Activated CD4-positive, alpha-beta T cell treated with anti-CD3 and anti-CD28 coated beads for 24 hours (primary cell): ENCODE measurements at places on chromosomes 5 and 9.

DNA sequence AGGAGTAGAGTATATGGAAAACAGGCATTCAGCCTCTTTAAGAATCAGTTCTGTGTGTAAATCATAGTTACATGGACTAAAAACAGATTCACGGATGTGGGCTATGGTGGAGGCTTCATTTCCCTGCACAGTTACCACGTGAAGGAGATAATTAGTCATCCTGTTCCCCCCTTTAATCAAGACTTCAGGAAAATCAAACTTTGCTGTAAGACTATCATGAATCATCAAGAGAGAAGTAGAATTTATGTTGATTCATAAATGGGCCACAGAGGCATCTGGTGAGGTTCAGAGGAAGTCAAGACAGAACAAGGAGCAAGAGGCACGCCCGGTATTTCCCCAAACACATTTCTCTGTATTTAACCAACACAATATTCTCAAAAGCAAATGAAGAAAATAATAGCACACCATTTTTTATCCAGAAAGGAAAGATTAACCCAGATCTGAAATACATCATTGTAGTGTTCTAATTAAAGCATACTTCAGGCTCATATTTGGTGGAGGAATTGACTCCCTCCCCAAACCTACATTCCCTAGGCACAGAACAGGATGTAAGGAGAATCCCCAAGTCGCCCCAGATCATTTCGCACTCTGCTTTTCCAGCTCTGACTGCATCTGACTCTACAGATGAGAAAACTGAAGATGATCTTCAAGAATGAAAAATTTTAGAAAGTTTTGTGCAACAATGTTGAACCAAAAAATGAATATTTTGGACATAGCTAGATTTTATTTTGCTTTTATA, 175.8 kb upstream of the GAS1 start:
- no peak for DNase-seq

DNA sequence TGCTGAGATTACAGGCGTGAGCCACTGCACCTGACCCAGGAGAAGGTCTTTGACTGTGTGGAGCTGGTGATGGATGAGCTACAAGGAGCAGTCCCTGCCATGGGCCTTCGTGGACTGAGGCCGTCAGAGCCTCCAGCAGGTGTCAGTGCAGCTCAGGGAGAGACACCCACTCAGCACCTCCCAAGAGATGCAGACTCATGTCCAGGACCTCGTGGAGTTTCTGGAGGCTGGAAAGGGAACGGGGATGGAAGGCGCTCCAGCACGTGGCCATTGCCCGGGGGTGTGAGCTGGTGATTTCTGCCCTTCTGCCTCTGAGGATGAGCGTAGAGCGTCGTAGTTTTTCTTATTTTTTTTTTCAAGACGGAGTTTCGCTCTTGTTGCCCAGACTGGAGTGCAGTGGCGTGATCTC, 9.5 kb downstream of the TOR4A start:
- no peak for DNase-seq

DNA sequence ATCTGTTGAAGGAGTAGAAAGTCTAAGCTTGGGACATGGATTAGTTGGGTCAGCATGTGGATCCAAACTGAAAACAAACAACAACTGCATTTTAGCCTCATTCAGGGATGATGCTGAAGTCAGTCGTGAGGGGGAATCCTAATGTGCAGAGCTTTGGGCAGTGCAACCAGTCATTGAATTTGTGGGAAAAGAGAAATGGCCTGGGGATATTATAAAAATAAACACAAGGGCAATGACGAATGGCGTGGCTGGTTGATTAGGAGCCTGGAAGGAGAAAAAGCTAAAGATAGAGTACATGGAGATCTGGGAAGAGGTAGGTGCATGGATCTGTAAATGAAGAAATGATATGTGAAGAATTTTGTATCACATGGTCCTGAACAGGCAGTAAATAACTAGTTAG, 477.6 kb downstream of the TLE1 start:
- DNase-seq = no peak

GRCh38 chr5:142145106-142145900, 36.7 kb downstream of the NDFIP1 start:
- peak; percentile 52 for DNase-seq

GRCh38 chr9:132646726-132647125, 23.1 kb downstream of the DDX31 start:
- no peak for DNase-seq

DNA sequence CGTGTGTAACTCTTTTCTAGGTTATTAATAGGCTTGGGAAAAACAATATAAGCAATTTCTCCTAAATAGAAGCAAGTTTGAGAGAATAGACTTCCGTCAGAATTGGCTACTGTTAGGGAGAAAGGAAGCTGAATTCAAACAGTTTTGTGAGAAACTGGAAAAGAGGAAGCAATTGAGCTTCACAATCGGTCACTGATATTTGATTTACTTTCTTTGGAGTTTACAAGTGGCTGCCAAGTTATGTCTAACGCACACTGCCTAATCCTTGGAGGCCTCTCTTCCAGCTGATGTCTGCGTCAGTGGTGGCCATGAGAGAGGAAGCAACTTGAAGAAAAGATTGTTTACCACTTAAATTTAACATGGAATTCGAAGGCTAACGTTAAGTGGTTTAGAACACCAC, 319.5 kb downstream of the ADGRV1 start:
- DNase-seq = no peak

GRCh38 chr5:180334176-180334575, 19.0 kb downstream of the GFPT2 start:
- no peak for DNase-seq

DNA sequence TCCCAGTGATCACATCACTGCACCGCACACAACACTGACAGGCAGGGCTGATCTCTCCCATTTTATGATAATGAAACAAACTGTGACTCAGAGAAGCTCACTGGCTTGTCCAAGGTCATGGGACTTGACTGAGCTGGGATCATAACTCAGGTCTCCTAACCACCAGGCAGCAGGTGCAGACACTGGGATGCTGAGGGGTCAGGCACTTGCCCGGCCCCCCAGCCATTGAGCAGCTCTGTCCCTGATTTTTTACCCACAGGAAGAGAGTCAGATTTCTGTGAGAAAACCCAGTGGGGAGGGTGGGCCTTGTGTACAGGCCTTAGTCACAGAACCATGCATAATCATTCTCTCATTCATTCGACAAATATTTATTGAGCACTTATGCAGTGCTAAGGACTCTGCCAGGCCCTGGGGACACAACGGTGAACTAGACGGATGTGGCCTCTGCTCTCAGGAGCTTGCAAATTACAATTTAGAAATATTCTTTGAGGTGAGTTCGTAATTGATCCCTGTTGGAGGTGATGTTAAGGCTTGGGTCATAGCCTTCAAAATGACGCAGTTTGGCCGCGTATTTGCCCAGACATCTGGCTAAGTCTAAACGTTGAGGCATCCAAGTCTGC, 54.5 kb upstream of the TGFBR1 start:
- DNase-seq = no peak

DNA sequence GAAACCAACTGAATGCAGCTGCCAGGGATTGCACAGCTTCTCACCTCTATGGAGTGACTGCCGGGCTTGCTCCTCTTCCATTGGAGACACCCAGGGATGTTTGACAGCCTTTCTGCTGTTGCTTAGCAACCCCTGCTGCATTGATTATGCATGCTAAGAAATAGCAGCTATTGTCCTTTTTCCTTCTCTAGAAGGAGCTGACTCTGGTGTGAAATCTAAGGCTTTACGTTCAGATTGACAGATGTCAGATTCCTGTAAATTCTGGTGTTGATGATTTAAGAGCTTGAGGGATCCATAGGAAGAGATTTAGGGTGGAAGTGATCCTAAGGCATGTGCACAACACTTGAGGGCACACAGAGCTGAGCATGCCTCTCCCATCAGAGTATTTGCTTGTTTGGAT, 267.7 kb downstream of the NTRK2 start:
- no peak for DNase-seq

GRCh38 chr9:118570066-118570465, 799.2 kb downstream of the BRINP1 start:
- no peak for DNase-seq

GRCh38 chr5:9335269-9335668, 210.6 kb downstream of the SEMA5A start:
- DNase-seq = no peak

- DNase-seq = no peak
Observed at GRCh38 chr5:40551496-40552491, 127.9 kb upstream of the PTGER4 start.

DNA sequence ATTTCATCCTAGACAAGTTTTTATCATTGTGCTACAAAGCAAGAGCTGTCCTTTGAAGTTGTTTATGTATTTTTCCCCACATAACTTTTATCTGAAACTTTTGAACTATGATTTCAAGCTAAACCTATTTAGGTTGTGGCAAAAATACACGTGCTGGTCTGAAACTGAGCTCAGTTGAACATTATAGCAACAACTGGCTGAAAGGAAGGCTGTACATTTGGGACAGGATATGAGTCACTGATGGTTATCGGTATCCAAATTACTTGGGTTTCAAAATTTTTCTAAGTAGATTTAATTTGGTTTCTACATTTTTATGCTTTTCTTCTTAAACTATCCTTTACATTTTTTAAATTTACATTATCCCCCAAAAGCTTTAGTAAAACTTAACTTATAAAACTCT, 627.3 kb upstream of the NUDT12 start:
- no peak for DNase-seq

- no peak for DNase-seq
Observed at GRCh38 chr9:104725014-104725413, 22.5 kb upstream of the NIPSNAP3A start.

DNA sequence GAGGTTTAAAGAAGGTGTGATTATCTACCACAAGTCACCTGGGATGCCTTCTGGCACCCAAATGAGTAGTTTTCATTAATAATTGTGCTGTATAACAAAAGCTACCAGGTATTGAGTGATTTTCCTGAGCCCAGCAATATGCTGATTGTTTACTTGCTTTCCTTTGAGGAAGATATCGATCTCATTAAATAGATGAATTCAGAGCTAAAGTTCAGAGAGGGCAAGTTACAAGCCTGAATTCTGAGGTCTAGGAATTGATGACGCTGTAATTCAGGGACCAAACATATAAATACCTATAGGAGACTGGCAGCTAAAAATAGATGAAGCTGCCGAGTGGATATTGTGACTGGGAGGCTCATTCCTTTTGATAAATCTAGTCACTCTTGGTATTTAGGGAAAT, 1.1 kb downstream of the ERCC6L2 start:
- DNase-seq = no peak

GRCh38 chr9:75108571-75108970, 20.3 kb downstream of the OSTF1 start:
- DNase-seq = no peak
